ENCODE measurements at places on chromosomes 7 and 10.

GRCh38 chr7:130875265-130875741, 141.3 kb upstream of the KLF14 start:
- DNase-seq, result peak; percentile 59

- DNase-seq, result no peak
Observed at GRCh38 chr7:23469961-23470250, 385 bp downstream of the IGF2BP3 start.

DNA sequence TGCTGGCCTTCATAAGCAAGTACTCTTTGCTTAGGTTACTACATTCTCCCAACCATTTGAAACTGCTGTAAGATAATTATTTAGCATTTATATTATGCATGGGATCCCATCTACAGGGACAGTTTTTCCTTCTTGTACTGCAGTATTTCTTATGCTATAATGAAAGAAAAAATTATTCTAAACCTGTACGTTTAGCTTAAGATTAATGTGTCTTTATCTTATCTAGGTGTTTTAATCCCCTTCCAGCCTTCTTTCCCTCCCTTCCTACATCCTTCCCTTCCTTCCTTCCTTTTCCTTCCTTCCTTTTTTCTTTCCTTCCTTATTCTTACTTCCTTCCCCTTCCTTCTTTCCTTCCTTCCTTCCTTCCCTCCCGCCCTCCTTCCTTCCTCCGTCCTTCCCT, 778.3 kb downstream of the CNTNAP2 start:
- no peak for DNase-seq

- DNase-seq, result no peak
Observed at GRCh38 chr7:17432793-17433192, 134.3 kb downstream of the AHR start.

DNA sequence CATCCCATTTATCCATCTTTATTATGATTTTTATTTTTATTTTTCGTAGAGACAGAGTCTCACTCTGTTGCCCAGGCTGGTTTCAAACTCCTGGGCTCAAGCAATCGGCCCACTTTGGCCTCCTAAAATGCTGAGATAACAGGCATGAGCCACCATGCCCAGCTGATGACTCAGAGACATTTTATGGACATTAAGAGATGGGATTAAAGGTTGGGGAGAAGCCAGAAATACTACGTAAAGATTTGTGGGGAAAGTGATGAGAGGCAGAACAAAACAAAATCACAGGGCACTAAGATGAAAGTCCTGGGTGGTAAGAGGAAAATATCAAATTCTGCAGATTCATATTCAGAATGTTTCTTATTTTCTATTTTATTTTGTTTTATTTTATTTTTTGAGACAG, 7.6 kb downstream of the WNT8B start:
- no peak for DNase-seq

GRCh38 chr10:133010095-133010842, 67.9 kb upstream of the CFAP46 start:
- DNase-seq, result no peak

- DNase-seq, result no peak
Observed at GRCh38 chr10:12638103-12638502, 288.8 kb downstream of the CAMK1D start.

GRCh38 chr7:128681794-128682537, 9.9 kb downstream of the GARIN1A start:
- no peak for DNase-seq

DNA sequence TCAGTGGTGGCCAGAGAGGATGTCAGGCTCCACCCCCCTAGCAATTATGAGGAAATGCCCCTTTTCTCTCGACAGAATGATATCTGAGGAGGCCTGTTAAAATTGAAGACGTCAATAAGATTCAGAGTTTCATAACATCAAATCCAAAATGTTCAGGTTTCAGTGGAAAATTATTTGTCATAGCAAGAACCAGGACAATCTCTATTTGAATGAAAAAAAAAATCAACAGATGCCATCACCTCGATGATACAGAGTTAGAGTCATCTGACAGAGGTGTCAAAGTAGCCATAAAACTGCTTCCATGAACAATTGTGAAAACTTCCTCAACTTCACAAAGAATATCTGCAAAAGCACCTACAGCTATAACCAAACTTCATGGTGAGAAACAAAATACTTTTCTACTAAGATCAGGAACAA, 7.7 kb downstream of the TMEM273 start:
- DNase-seq, result no peak

DNA sequence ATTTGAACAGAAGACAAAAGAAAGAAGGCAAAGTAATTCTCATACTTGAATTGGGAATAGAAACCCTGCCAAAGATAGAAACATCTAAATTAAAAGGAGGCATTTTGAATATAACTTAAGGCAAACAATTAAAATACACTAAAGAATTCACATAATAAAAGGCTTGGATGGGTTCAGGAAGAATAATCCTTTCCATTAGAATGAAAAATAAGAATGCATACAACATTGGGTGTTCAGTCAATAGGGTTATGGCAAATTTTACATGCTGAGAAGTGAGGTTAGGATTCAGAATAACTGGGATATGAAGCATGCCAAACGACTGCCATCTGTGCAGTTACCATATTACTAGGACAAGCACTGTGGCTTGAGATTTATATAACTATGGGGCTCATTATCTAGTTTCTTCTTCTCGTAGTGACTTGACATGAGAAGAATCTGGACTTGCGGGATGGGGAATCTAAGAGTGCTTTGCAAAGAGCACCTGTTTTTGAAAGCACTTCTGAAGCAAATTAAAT, 326.5 kb downstream of the THSD7A start:
- DNase-seq, result no peak

DNA sequence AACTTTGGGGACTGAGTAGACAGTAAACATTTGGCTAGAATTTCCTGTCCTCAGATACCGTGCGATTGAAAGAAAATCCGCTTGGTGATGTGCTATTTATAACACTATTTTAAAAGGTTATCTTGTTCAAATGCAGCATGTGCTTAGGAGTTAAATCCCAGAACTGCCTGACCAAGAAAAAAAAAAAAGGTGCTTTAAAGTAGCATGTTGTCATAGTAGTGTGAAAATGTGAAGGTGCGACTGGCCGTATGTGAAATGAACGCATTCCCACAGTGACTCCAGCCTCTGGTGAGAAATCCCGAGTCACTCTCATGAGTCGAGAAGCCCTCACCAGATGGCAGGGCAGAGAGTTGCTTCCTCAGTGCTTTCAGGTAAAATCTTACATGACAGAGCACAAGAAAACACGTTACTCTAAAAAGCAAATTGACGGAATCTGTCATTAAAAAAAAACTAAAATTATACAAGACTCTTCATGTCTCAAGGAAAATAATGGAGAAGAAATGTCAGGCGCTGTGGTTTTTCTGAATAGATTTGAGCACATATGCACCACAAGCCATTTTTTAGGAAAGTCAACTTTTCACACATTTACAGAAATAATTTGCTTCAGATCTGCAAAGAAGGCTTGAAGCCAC, 18.4 kb upstream of the KLF6 start:
- no peak for DNase-seq
